ENCODE measurements at places on chromosomes 5 and 9. TPM values are rescaled to one million over a fixed set of nuclear protein-coding genes. Genes with fewer than 3 reads are reported as not detected.

Gene SLC4A9
- total RNA-seq, result 0.56 TPM

- no peak overlapping the region for H3K4me3 ChIP-seq
- peaks cover 15% of the 10 kb centered on the region for H3K27me3 ChIP-seq
- H3K27ac ChIP-seq, result no peak overlapping the region
- no peaks in the 10 kb centered on the region for H3K36me3 ChIP-seq
These were observed 58.8 kb upstream of the TMEM171 start for GRCh38 chr5:73061593-73061992.

DNA sequence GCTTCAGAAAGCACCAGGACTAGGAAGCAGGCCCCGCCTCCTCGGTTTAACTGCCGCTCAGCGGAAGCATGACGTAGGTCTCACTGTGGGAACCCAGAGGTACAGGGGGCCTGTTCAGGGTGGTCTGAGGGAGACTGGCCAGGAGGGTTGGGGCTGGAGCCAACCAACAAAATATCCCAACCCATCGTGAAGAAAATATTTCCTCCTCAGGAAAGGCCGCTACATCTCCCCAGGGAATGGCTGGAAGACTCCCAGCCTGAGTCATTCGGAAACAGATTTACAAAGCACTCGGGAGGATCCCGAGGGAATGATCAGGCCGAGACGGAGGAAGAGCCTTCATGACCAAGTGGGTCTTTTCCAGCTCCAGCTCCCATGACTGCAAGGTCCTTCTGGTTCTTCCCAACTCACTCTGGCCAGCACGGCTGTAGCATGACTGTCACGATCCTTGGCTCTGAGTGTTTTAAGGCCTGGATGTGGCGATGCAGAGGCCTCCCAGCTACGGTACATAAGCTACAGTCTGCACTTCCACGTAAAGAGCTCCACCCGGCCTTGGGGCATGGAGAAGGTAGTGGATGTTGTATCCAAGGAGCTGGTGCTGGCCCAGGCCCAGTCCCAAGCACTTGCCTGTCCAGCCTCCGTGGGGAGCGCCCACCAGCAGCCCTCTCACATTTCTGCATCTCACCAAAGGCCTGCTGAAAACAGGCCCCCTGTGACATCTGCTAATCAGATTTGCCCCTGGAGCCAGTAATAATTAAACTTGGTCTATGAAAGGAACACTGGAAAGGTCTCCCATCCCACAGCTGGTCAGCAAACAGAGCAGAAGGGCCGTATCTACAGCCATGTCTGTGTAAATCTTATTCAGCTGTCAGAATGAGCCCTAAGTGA is 100.6 kb downstream of the LHFPL2 start:
- peaks cover 2% of the 10 kb centered on the region for H3K4me1 ChIP-seq
- no peak overlapping the region for H3K4me3 ChIP-seq
- H3K27ac ChIP-seq, result no peak overlapping the region
- H3K27me3 ChIP-seq, result no peaks in the 10 kb centered on the region
- no peaks in the 10 kb centered on the region for H3K36me3 ChIP-seq

GRCh38 chr5:43993634-43994351 is 390.8 kb downstream of the NNT start:
- no peak overlapping the region for H3K27ac ChIP-seq
- H3K4me1 ChIP-seq, result no peaks in the 10 kb centered on the region
- no peaks in the 10 kb centered on the region for H3K27me3 ChIP-seq
- no peaks in the 10 kb centered on the region for H3K36me3 ChIP-seq

DNA sequence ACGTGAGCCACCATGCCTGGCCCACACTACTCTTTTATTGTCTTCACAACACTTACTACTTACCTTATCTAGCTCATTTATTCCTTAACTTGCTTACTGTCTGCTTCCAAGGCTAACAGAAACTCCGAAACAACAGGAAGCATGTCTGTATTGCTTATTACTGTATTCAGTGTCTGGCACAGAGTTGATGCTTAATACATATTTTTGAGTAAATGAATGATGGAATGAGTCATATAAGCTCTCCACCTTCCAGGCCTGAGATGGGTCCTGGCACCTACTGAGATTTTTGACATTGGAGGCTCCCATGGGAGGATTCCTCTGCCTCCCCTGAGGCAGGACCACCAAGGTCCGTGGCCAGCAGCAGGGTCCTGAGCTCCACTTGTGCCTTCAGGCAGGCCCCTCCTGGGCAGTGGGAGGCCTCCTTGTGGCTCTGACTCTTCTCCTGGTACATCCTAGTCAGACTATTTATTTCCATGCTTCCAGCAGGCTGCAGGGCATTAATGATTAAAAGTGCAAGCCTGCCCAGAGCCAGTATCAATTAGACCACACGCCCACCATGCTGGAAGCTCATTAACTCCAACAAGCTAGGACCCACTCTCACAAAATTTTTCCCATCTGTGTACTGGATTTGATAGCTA is 76.5 kb upstream of the CTNNA1 start:
- H3K36me3 ChIP-seq, result peaks cover 7% of the 10 kb centered on the region
- peaks cover 78% of the 10 kb centered on the region for H3K27me3 ChIP-seq
- no peaks in the 10 kb centered on the region for H3K4me1 ChIP-seq
- no peak overlapping the region for H3K4me3 ChIP-seq

- H3K36me3 ChIP-seq, result no peaks in the 10 kb centered on the region
- no peaks in the 10 kb centered on the region for H3K27me3 ChIP-seq
- no peak overlapping the region for H3K27ac ChIP-seq
These were observed 271.9 kb upstream of the ADAMTS16 start for GRCh38 chr5:4868140-4868735.
